ENCODE measurements at places on chromosomes 1 and 21.

DNA sequence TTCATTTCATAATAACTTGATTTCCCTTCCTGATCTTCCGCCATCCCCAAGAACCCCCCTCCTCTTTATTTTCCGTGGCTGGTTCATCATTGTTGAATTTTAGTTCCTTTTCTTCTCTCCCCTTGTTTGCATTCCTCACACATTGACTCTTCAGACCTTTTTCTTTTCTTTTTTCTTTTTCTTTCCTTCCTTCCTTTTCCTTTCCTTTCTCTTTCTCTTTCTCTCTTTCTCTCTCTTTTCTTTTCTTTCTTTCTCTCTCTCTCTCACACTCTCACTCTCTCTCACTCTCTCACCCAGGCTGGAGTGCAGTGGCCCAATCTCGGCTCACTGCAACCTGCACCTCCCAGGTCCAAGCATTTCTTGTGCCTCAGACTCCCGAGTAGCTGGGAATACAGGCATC lies 231.3 kb downstream of the FMN2 start:
- H3K4me1 ChIP-seq = no peaks in the 10 kb centered on the region
- no peak overlapping the region for H3K27ac ChIP-seq

GRCh38 chr1:220990427-220991339 lies 111.4 kb downstream of the HLX start:
- H3K4me1 ChIP-seq = no peaks in the 10 kb centered on the region
- no peak overlapping the region for H3K4me3 ChIP-seq
- H3K36me3 ChIP-seq = no peaks in the 10 kb centered on the region
- peaks cover 7% of the 10 kb centered on the region for H3K27me3 ChIP-seq

DNA sequence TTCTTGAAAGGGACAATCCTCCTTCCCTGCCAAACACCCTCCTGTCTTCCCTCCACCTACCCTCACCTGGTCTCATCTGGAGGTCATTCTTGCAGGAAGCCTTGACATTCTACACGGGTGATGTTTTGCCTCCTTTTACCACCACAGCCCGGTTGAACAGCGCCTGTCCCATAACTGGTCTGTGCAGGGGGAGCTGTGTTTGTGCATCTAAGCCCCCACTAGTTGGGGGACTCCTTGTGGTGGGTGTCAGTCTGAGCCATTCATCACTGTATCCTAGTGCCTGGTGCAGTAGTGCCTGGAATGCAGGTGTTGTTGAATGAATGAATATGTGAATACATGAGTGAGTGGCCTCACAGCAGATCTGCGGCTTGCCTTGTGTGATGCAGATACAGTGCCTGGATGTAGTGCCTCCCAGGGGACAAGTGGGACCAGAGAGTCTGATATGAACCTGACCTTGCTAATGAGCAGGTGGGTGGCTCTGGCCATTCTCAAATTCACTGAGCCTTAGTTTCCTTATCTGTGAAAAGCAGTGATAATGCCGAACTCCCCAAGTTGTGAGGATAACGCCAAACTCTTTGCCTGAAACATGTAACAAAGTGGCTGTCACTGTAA lies 79.8 kb downstream of the OMA1 start:
- no peaks in the 10 kb centered on the region for H3K27me3 ChIP-seq
- no peak overlapping the region for H3K4me3 ChIP-seq
- DNase-seq = no peak
- H3K27ac ChIP-seq = no peak overlapping the region

DNA sequence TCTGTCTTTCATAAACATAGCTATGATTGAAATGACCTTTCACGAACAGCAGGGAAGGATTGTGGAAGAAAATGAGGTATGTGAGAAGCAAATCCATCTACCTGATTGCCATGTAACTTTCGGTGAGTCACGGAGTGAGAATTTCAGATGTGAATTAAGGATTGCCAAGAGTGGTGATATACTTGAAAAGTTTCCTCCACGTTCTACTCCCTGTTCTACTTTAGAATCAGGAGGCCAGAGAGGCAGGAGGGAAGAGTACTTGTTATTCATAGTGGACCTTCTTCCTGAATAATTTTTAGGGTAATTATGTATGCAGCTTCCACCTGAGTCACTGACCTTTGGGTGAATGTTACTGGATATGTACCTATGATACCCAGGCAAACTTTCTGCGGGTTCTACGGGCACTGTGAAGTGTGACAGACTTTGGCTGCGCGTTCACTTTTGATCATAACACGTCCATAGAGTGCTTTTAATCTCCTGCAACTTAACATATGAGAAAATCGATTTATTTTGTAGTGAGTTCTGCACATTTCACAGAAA lies 2.6 kb upstream of the KCNE1 start:
- peaks cover 8% of the 10 kb centered on the region for H3K36me3 ChIP-seq
- no peak for DNase-seq
- peaks cover 3% of the 10 kb centered on the region for H3K27me3 ChIP-seq
- peaks cover 22% of the 10 kb centered on the region for H3K4me1 ChIP-seq
- no peak overlapping the region for H3K27ac ChIP-seq
- no peak overlapping the region for H3K4me3 ChIP-seq
